ENCODE measurements at places on chromosomes 5 and 9. TPM values are rescaled to one million over a fixed set of nuclear protein-coding genes. Genes with fewer than 3 reads are reported as not detected.

IL9 gene
- polyA plus RNA-seq, result not detected

FRMD3 gene
- 1.1 TPM for polyA plus RNA-seq

CTSL gene
- 1.4 TPM for polyA plus RNA-seq

CCNI2 gene
- polyA plus RNA-seq, result 0.51 TPM

IL3 gene
- not detected for polyA plus RNA-seq

ZNF608 gene
- 6.4 TPM for polyA plus RNA-seq

TMEM171 gene
- not detected for polyA plus RNA-seq

SLC34A1 gene
- polyA plus RNA-seq, result not detected

C5orf52 gene
- not detected for polyA plus RNA-seq

C9 gene
- polyA plus RNA-seq, result not detected

NPM1 gene
- 715 TPM for polyA plus RNA-seq

TEX48 gene
- not detected for polyA plus RNA-seq

RASGRF2 gene
- polyA plus RNA-seq, result 0.46 TPM

TERT gene
- not detected for polyA plus RNA-seq

SELENOP gene
- not detected for polyA plus RNA-seq

BAAT gene
- polyA plus RNA-seq, result not detected

CEL gene
- polyA plus RNA-seq, result not detected

CHSY3 gene
- polyA plus RNA-seq, result not detected

IFNA16 gene
- polyA plus RNA-seq, result not detected

PCDHAC1 gene
- polyA plus RNA-seq, result not detected

CERCAM gene
- polyA plus RNA-seq, result 0.34 TPM

IL7R gene
- polyA plus RNA-seq, result 15.1 TPM

ARL14EPL gene
- 0.69 TPM for polyA plus RNA-seq

ZNF462 gene
- not detected for polyA plus RNA-seq

PTPRD gene
- not detected for polyA plus RNA-seq

MRRF gene
- polyA plus RNA-seq, result 26.2 TPM

MGAT1 gene
- polyA plus RNA-seq, result 101 TPM

EGFLAM gene
- not detected for polyA plus RNA-seq

CDC20B gene
- polyA plus RNA-seq, result not detected

NPR3 gene
- polyA plus RNA-seq, result not detected

CDKN2A gene
- polyA plus RNA-seq, result 13.9 TPM

UBTD2 gene
- 3.1 TPM for polyA plus RNA-seq

DMRTA1 gene
- not detected for polyA plus RNA-seq

RPL7A gene
- polyA plus RNA-seq, result 1,229 TPM
